COLO829 (cell line): ENCODE measurements at places on chromosomes 11 and 22.

- DNase-seq = no peak
Observed at GRCh38 chr11:70574725-70575347, 176.5 kb downstream of the CTTN start.

GRCh38 chr22:21661991-21662390, 3.8 kb upstream of the PPIL2 start:
- no peak for DNase-seq

GRCh38 chr22:41240377-41241132, at the start of gene CHADL:
TSS of gene CHADL (minus strand) at chr22:41240931. CDS start at chr22:41240881, 50 bp downstream.
- DNase-seq = peak; percentile 84

GRCh38 chr11:80593648-80594374, 1153.0 kb upstream of the TENM4 start:
- DNase-seq = peak; percentile 31

DNA sequence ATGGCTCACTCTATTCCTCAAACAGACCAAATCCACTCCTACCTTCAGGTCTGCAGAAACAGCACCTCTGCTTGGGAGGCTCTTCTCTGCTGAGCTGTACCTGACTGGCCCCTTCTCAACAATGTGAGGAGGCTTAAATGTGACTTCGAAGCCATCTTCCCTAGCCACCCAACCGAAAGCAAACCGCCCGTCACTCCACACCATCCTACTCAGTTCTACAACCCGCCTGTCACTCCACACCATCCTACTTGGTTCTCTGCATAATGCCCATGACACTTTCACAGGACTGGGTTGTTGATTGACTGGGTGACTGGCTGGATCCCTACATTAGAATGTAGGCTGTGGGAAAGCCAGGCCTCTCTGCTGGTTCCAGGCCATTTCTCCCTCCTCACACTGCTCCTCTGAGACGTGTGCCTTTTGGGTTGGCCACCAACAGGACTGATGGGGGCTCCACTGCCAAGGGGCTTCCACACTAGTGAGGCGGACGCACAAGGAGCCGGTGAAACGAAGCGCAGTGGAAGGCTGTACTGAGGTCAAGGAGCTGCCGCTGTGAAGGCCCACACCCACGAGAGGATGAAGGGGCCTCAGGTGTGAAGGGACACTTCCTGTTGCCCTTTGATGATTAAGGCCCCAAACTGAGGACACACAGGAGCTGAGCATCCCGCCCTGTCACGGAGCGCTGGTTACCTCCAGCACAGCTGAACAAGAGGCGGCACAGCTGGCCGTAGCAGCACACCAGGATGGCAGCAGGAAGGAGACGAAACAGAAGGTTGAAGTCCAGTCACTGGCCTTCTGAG, 47.5 kb upstream of the SPATA19 start:
- no peak for DNase-seq

- no peak for DNase-seq
Observed at GRCh38 chr11:17513853-17514252, 30.4 kb downstream of the USH1C start.

DNA sequence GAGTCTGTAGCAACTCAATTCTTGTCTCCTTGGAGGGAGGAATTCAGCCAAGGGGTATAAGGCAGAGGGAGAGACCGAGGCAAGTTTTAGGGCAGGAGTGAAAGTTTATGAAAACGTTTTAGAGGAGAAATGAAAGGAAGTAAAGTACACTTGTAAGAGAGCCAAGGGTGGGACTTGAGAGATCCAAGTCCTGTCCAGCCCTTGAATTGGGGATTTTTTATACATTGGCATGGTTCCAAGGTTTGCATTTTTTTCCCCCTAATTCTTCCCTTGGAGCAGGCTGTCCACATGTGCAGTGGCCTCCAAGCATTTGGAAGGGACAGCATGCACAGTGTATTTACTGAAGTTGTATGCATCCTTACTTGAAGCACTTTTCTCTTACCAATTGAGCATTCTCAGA, 192.1 kb downstream of the LUZP2 start:
- no peak for DNase-seq

DNA sequence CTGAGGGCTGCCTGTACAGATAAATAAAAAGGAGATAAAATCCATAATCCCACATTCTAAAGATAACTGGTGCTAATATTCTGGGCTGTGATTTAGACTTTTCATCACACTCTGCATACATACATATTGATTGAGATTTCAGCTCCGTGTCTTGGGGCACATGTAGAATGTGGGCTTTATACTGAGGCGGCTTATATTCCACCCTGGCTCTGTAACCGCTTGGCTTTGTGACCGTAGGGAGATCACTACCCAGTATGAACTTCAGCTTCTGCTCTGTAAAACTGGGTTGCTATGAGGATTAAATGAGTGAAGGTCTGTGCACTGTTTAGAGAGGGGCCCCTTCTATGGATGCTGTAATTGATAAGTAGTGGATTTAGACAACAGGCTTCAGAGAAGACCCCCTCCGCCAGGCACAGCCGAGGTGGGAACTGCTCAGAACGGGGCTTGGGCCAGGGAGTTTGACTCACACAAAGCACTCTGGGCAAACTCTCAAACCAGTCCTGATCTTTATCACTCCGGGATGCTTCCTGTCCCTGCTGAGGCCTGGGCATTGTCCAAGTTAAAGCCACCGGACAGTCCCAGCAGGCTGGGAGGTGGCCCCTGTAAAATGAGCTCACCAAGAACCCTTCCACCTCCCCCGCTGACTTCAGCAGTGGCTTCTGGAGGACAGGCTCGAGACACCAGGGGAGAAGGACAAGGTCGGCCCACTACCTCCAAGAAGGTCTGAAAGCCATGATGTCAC, 17.2 kb downstream of the KIAA1671 start:
- DNase-seq = no peak

GRCh38 chr11:17300372-17300771, 23.8 kb downstream of the NUCB2 start:
- no peak for DNase-seq

DNA sequence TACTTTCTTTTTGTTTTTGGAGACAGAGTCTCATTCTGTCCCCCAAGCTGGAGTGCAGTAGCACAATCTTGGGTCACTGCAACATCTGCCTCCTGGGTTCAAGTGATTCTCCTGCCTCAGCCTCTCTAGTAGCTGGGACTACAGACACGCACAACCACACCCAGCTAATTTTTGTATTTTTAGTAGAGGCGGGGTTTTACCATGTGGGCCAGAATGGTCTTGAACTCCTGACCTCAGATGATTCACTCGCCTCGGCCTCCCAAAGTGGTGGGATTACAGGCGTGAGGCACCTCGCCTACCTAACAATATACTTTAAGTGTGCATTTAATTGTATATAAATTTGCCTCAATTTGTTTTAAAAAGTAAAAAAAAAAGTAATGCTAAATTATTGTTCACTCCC, 38.4 kb downstream of the GRK3 start:
- no peak for DNase-seq

GRCh38 chr11:88886796-88887195, 179.0 kb downstream of the GRM5 start:
- peak; percentile 37 for DNase-seq
